ENCODE measurements at places on chromosomes 5 and 9.

- DNase-seq, result no peak
Observed at GRCh38 chr5:134821841-134822240, 23.9 kb upstream of the C5orf24 start.

- DNase-seq, result no peak
Observed at GRCh38 chr9:20844916-20845315, 160.9 kb downstream of the FOCAD start.

- DNase-seq, result peak; percentile 38
Observed at GRCh38 chr5:127838661-127839060, 135.5 kb downstream of the CCDC192 start.

DNA sequence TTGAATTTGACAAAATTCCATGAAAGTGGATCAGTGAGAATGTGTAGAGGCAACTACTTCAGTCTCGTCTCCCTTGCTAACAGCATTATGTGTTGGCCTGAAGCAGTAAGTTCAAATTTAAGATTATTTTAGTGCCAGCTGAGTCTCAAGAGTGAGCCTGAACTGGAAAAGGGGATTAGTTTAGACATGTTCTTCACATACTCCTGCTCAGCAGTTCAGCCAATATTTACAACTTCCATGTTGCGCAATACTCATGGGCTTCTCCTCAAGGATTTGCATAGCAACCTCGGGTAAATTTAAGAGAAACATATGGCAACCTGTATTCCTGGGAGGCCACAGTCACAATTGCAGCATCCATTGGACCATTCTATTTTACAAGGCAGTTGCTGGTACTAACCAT lies 553.8 kb downstream of the PTPRD start:
- peak; percentile 88 for DNase-seq

DNA sequence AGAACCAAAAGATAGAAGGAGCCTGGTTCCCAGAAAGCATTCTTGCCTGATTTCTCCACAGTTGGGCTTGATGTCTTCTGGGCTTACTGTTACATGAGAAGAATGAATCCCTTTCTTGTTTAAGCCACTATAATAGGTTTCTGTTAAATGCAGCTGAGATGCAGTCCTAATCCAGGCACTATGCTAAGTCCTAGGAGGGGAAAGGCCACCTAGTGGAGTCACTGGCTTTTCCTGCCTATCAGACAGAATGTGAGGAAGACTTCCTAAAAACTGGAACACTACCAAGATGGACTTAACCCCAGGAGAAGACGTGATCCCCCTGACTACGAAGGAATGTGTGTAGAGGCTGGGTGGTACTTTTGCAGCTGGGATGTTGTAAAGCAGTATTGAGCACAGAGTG lies 34.3 kb upstream of the FSD1L start:
- peak; percentile 47 for DNase-seq

- DNase-seq, result no peak
Observed at GRCh38 chr5:160083501-160083900, 35.7 kb downstream of the PWWP2A start.

GRCh38 chr5:136242611-136243010 lies 49.6 kb upstream of the SMIM32 start:
- no peak for DNase-seq

GRCh38 chr5:1827886-1828397 lies 26.7 kb downstream of the NDUFS6 start:
- DNase-seq, result no peak

DNA sequence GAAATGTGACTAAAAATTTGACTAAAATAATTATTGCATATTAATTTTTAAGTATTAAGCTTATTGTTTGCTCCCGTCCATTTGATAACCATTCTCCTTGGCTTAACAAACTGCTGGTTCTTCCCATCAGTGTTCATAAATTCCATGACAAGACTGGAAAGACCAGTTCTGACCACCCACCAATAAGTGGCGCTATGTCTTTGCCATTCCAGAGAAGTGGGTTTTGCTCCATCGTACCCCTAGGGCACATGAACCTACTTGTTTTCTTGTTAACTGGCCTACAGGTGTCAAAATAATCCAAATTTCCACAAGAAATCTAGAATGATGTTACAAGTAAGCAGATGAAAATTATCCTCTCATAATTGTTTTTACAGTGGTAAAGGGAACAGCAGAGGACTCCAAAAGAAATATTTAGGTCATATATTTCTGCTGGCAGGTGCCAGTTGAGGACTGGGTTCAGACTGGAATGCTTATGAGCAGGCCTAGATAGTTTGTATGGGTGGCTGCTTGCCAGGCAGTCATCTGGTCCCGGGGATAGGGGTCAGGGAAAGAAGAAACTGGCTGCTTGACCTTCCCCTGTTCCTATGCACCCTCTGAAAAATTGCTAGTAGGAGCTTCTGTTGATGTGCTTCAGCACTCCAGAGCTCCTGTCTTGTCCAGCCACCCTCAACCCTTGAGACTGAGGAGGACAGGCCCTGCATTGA lies 283.1 kb upstream of the ADAMTSL1 start:
- DNase-seq, result no peak

DNA sequence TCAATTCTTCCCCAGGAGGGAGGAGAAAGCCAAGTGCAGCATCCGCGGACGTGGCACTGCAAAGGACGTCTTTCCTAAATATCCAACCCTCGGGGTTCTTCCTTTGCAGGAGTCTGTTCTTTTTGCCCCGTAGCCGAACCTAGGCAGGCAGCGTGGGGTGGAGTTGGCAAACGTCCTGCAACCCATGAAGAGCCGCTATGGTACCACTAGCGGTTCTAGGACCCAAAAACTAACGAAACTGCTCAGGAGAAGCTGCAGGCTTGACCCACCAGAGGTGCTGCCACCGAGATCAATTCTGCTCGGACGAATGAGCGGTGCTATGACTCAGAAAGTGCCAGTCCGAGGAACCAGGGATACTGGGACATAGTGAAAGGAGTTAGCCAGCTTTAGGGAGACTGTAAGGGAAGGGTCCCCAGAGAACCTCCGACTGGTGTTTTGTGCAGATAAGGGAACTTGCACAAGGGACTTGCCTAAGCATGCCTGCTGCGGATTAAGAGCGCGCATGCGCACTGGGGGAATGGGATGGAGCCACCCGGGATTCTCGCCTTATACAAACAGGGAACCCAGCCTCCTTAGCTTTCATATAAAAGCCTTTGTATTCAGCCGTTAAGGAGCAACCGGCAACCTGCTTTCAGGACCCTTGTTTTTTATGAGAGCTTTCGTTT lies 32.7 kb downstream of the ANXA2R start:
- peak; percentile 93 for DNase-seq

DNA sequence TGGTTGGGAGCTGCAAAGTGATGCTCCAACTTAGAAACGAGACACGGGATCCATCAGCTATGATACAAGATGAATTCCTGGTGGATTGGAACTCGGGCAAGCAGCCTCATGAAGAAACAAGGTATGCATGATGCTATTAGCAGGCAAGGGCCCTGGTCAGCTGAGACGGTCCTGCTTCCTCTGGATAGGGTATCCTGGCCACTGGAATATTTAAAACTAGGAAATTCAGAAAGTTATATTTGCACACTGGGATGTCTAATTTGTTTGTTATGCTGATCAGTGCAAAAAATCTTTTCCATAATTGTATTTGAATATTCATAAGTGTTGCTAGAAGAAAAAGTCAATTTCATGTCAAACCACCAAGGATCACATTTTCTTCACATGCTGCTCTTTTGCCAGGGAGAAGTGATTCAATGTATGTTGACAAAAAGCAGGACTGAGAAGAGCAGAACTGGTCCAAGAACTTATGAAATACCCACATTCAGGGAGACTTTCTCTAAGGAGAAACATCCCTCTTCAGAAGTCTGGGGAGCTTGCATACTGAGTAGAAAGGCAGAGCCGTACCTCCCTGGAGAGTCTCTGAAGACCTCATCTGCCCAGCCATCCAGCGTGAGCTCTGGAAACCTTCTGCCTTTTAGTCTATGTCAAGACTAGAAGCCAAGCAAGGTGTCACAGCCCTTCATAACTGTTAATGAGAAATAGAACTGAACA lies 6.7 kb upstream of the NXNL2 start:
- DNase-seq, result no peak

DNA sequence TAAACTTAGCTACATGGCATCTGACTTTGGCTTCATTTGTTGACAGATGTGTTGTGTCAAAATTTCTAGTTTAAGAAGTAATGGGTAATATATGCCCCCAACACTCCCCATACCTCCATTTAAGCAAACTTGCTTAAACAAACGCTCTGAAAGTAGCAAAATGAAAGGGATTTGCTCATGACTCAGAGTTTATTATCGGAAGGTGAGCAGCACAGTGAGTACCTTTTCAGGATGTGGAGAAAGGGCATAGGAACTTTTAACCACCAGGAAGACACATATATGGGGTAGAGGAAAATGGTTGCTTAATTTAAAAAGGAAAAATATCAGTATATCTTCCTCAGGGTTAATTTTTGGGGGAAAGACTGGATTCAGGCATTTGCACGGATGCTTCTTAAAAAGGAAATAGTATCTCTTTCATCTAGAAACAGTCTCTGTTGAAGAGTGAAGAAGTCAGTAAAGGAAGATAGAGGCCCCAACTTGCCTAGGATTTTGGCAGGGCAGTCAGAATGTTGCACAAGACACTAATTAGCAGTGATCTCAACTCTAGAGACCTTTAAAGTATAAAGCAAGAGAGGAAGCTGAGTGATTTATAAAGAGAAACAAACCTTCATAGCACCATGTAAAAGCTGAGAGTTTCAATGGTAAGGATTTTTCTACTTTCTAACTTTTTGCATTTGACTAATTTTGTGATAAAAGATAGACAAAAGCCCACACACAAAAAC lies 155.1 kb downstream of the TRIO start:
- DNase-seq, result peak; percentile 52

GRCh38 chr5:80399526-80400239 lies 8.2 kb upstream of the ZFYVE16 start:
- DNase-seq, result peak; percentile 57

DNA sequence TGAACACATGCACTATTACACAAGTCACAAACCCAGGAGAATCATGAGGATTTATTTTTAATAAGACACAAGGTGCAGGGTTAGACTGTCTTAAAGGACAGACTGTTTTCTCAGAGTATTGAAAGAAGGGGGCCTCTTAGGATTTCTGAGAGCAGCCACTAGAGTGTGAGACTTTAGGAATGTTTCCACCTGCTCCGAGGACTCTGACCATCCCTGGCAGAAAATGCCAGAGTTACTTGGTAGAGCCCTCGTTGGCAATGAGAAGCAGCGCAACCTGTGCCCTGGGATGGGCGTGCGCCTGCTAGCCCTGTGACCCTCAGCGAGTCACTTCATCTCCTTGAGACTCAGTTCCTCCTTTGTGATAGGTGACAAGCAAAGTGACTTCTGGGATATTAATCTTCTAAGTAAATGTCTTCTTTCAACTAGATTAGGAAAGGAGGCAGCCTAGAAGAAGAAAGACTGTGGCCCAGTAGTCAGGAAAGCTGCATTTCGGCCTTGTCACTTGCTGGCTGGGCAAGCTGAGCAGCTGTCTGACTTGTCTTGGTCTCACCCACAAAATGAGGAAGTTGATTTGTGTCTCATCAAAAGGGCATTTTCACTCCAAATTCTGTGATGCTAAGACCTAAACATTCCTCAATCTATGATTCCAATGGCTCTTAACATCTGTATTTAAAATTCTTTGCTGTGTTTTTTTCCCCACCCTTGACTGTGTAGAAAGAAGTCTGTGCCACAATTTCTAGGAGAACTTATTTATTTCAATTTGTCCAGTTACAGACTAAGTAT lies 60.5 kb downstream of the PTCD2 start:
- no peak for DNase-seq

- DNase-seq, result no peak
Observed at GRCh38 chr5:35830587-35830986, 26.1 kb upstream of the IL7R start.

- no peak for DNase-seq
Observed at GRCh38 chr9:121831869-121832268, 180.4 kb downstream of the DAB2IP start.

DNA sequence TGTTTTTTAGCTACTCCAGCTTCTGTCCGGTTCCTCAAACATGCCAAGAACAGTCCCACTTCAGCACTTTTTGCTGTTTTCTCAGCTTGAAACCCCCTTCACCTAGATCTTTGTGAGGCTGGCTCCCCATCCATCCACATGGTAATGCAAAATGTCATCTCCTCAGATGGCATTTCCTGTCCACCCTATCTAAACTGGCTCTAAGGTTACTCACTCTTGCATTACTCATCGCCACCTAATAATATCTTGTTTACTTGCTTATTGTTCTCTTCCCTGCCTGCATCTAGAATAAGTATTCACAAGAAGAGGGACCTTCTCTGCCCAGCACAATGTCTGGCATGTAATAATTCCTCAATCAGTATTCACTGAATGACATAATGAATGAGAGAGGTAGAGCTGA lies 220.1 kb downstream of the FAM114A2 start:
- DNase-seq, result peak; percentile 25

- no peak for DNase-seq
Observed at GRCh38 chr5:39726467-39726866, 301.7 kb upstream of the DAB2 start.

DNA sequence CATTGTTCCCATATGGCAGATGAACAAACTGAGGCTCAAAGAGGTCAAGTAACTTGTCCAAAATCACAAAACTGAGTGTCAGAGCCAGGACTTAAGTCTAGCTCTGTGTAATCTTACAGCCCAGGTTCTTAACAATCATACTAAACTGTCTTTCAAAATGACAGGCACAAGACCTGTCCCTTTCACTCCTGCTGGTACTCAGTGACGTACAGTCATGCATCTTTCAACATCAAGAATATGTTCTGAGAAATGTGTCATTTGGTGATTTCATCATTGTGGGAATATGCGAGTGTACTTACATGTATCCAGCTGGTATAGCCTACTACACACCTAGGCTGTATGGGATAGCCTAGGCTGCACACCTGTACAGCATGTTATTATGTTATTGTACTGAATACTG lies 646.8 kb upstream of the WWC1 start:
- no peak for DNase-seq

DNA sequence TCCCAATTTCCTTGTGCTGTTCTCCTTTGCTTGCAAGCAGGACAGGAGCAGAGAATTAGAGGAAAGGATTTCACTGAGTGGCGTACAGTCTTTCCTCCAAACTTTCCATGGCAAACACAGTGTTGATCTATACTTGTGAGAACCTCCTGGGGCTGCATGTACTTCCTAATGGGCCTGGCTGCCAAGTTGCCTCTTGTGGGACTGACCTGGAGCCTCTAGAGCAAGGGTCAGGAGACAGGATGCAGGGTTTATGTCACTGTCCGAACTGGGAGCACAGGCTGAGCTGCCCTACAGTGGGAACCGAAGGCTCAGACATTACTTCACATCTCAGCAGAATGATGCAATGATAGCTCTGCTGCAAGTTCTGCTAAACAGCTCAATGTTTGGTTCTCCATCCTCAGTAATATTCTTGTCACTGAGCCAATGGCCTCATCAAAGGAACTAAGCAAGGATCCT lies 102.3 kb downstream of the ENC1 start:
- DNase-seq, result peak; percentile 72

GRCh38 chr9:109095321-109095720 lies 24.4 kb downstream of the TMEM245 start:
- DNase-seq, result no peak

Measured in fibroblast of skin of abdomen (primary cell).